Activated CD8-positive, alpha-beta memory T cell treated with anti-CD3 and anti-CD28 coated beads, Interleukin-2, amount 50 U/mL, for 48 hours (primary cell): ENCODE measurements at places on chromosomes 16 and 17.

GRCh38 chr17:61806081-61806828 is 57.1 kb downstream of the BRIP1 start:
- DNase-seq: no peak

- no peak for DNase-seq
Measured at GRCh38 chr16:55471448-55472097, 7.4 kb upstream of the MMP2 start.

GRCh38 chr17:64152428-64153125 is 22.6 kb upstream of the ERN1 start:
- DNase-seq: no peak

DNA sequence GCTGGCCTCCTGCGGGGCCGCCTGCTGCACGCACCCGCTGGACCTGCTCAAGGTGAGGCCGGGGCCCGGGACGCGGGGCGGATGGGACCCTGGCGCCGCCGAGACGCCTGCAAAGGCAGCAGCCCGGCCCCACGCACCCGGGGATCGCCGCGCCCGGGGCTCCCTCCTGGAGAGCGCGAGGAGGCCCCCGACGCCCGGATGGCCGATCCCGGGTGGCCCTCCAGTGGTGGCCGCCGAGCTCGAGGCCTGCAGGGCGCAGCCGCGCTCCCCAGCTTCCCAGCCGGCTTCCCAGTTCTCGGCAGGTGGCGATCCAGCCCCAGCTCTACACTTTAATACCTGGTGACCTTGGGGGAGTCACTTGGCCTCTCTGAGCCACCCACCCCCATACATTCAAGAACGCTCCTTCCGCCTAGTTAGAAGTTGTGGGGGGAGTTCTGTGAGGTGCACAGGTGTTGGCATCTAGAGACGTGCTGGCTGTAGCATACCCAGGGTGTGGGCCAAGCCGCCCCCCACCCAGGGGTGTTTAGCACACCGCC is 452 bp downstream of the SLC25A10 start:
- no peak for DNase-seq

DNA sequence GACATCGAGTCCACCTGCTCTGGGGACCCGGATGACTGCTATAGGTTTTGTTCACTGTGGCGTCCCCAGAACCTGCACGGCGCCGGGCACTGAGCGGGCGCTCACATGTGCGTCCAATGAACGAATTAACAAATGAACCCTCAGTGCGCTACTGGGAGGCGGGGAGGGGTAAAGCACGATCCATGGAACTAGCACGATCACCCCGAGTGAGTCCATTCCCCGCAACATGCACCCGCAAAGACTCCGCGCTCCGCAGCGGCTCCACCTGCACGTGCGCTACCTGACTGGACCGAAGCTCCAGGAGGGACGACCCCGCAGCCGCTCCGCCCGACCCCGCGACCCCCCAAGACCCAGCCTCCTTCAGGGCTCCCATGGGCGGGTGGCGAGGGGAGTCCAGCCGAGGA is 491 bp downstream of the TRAP1 start:
- peak; percentile 75 for DNase-seq

GRCh38 chr17:40490289-40490853 is 11.1 kb downstream of the TNS4 start:
- no peak for DNase-seq

DNA sequence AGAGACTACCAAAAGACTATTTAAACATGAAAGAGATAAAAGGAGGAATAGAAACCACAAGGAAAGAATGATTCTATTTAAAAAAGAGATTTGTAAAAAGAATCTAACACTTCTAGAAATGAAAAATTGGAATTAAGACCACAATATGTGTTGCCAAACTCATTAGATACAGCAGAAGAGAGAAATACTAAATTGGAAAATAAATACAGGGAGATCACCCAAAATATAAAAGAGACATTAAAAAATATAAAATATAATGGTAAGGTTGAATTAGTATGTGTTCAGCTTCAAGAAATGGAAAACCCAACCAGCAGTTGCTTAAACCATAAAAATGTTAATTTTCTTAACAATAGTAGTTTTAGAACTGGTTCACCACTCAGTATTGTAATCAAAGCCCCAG is 160.4 kb downstream of the LGALS9B start:
- no peak for DNase-seq

GRCh38 chr17:21357281-21357680 is 18.9 kb upstream of the KCNJ12 start:
- no peak for DNase-seq

GRCh38 chr16:3170440-3171180 is 17.4 kb upstream of the OR1F1 start:
- DNase-seq: peak; percentile 75

DNA sequence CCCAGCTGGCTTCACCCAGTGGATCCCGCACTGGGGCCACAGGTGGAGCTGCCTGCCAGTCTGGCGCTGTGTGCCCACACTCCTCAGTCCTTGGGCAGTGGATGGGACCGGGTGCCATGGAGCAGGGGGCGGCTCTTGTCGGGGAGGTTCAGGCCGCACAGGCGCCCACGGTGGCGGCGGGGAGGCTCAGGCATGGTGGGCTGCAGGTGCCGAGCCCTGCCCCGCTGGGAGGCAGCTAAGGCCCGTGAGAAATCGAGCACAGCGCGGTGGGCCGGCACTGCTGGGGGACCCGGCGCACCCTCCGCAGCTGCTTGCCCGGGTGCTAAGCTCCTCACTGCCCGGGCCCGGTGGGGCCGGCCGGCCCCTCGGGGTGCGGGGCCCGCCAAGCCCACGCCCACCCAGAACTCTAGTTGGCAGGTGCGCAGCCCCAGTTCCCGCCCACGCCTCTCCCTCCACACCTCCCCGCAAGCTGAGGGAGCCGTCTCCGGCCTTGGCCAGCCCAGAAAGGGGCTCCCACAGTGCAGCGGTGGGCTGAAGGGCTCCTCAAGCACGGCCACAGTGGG is 26.6 kb downstream of the CCDC42 start:
- no peak for DNase-seq
